ENCODE measurements at places on chromosomes 1 and 21.

DNA sequence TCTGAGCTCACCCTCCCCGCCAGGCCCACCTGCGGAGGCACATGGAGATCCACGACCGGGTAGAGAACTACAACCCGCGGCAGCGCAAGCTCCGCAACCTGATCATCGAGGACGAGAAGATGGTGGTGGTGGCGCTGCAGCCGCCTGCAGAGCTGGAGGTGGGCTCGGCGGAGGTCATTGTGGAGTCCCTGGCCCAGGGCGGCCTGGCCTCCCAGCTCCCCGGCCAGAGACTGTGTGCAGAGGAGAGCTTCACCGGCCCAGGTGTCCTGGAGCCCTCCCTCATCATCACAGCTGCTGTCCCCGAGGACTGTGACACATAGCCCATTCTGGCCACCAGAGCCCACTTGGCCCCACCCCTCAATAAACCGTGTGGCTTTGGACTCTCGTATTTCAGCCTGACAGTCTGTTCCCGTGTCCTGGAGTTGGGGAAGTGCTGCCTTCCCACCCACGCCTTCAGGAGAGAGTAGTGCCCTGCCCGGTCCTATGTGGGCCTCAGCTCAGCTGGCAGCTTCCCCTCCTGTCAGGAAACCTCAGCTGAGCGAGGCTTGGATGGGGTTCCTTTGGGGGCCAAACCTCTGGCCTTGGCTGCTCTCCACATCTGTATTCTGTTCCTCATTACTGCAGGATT lies 9.2 kb downstream of the ZBTB48 start:
- DNase-seq = no peak

GRCh38 chr1:46396441-46397398 lies 2.6 kb downstream of the FAAH start:
- DNase-seq = no peak

GRCh38 chr1:205328476-205328875 lies 6.9 kb upstream of the NUAK2 start:
- DNase-seq = no peak

DNA sequence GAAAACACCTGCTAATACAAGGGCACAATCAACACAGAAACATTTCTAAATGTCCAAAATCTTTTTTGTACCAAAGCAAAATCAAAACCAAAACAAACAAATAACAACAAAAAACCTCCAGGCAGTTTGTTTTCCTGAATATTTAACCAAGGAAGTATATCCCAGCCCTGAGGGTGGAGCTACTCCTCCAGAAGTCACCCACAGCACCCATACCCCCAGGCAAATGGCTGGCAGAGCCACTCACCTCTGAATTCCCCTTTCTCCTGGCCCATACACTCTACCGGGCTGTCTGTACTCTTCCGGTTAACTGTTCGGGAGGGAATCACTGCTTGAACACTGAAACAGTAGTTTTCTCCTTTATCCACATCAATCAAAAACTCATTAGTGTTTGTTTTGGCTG lies 9.5 kb downstream of the F3 start:
- DNase-seq = no peak

- peak; percentile 37 for DNase-seq
Observed at GRCh38 chr1:119686661-119687060, 25.1 kb upstream of the PHGDH start.

- DNase-seq = no peak
Observed at GRCh38 chr21:42343963-42344510, 6.8 kb downstream of the TFF2 start.

DNA sequence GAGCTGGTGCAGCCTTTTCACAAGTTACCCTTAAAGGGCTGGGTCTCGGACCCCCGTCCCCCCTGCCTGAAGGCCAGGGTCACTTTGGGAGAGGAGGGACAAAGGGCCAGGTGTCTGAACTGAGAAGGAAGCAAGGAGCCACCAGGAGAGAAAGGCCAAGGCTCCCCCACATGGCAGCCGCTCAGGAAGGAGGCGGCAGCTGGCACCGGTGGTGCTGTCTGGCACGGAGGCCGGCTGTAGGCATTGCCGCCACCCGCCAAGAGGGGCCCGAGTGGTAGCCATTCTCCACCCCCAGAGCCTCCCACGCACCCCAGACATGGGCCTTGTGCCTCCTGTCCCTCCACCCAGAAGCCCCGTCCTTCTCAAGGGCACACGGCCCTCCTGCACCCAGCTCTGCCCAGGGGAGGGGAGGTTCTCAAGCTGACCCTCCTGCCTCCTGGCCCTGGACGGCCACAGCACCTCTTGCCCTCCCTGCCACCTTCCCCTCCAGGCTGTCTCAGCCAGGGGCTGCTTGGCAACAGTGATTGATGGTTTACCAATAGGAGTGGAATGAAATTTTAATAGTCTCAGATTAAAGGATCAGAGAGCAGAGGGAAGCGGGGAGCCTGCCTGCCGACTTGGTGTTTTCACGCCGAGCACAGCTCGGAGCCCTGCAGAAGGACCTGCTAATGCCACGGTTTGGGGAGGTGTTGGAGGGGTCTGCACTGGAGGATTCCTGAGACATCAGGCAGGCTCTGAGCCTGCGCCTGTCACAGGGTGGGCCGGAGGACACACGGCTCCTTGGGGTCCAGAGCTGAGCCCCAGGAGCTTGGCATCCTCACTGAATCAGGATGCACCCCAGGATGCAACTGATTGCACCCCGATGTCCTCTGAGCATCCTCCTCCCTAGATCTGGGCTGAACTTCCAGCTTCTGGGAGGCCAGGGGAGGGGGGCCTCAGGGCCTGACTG lies 211.9 kb upstream of the VAMP3 start:
- DNase-seq = no peak

Measured in stromal cell of bone marrow (primary cell).